ENCODE measurements at places on chromosomes 2 and 18. TPM values are rescaled to one million over a fixed set of nuclear protein-coding genes. Genes with fewer than 3 reads are reported as not detected.

DNA sequence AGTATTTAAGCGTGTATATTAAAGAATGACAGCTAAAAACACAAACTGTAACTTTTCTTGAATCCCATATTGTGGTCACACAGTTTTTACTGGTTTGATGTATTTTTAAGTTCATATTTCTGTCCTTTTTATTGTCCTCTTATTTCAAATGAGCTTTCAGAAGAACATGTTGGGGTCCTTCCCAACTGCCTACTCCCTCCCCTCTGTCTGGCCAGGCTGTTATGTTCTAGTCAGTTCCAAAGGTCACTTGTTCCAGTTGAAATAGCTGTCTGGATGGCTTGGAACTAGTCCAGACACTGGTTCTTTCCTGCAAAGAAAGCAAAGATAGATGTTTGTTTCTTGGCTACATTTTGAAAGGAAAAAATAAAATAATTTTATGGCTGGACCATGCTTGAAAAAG lies 306.9 kb downstream of the GULP1 start:
- DNase-seq = peak; percentile 18

YES1 gene
- 69.1 TPM for total RNA-seq

GPBAR1 gene
- total RNA-seq = not detected

DNA sequence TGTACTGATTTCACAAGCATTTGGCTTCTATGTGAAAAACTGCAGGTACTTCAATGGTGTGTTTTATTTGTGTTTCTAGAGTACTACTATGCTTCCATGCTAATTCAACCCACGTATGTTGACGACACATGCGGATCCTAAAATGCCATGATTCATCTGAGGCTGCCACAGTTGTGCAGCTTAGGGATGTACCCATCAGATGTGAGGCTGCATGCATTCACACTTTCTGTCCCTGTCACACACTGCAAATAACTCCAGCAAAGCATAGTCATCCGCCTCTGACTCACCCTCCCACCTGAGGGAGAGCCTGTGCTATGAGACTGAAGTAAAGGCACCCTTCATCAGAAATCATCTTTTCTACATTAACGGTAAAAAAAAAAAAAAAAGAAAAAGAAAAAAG lies 22.1 kb upstream of the SERTAD2 start:
- peak; percentile 47 for DNase-seq

GRCh38 chr2:97669448-97669847 lies at the start of gene C2orf92:
C2orf92 (plus strand) TSS chr2:97669713; CDS start chr2:97669789, 76 bp downstream.
- no peak for DNase-seq

DNA sequence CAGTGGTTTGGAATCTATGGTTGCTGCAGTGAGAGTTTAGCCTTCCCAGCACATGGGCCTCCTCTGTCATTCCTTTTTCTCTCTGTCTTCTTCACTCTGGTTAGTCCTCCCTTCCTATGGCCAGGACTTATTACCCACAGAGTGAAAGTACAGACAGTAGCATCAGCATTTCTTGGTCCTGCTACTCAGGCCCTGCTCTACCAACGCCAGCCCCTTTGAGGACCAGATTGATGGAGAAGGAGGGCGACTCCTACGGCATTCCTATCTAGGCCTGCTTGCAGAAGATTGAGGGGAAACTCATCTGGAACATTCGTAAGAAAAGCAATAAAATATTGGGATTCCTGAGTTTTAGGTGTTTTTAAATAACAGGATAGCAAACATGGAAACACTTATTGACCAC lies 43.5 kb downstream of the BMP10 start:
- DNase-seq = no peak

- DNase-seq = no peak
Measured at GRCh38 chr2:69381337-69381737, 5.7 kb downstream of the GFPT1 start.

POLR1B gene
- 21.3 TPM for total RNA-seq

RPRM gene
- total RNA-seq = not detected
